ENCODE measurements at places on chromosomes 7 and 10. TPM values are rescaled to one million over a fixed set of nuclear protein-coding genes. Genes with fewer than 3 reads are reported as not detected.
A peak's percentile ranks its signal among the peaks of the same experiment; 100 is the strongest.

DNA sequence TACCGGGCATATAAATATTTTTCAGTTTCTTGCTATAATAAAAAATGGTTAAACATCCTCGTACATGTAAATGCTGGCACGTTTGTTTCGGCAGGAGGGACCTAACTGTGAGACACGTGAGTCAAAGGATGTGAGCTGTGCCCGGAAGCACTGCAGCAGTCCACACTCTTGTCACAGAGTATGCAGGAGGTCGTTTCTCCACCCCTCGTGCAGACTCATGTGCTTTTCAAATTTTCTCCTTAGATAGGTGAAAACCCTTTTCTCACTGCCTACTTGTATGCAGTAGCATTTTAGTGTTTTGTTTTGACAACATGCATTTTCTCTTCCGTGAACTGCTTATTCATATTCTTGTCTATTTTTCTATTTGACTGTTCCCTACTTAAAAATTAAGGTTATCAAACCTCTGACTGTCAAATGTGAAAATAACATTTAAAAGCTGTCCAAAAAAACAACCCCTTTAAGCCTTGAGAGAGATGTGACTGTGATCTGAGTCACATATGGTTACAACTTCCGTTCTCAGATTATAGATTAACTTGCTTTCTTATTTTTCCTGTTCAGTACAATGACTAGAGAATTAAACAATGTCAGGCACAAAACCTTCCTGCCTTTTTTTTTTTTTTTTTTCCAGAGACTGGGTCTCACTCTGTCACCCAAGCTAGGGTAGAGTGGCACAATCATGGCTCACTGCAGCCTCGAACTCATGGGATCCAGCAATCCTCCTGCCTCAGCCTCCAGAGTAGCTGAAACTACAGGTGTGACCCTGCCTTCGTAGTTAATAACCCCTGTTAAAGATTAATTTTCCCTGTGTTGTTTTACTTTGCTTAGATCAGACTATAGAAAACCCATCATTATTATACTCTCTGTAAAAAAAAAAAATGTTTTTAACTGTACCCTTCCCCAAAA lies 45.1 kb downstream of the DPY19L1 start:
- DNase-seq = peak; percentile 31
- no peaks in the 10 kb centered on the region for H3K27me3 ChIP-seq
- peak overlapping the region; percentile 32 for H3K27ac ChIP-seq
- H3K4me3 ChIP-seq = no peak overlapping the region
- H3K4me1 ChIP-seq = no peaks in the 10 kb centered on the region

GRCh38 chr10:104038958-104039752 lies 46.5 kb downstream of the COL17A1 start:
- H3K27ac ChIP-seq = no peak overlapping the region
- no peak for DNase-seq
- no peaks in the 10 kb centered on the region for H3K4me1 ChIP-seq
- H3K27me3 ChIP-seq = no peaks in the 10 kb centered on the region
- H3K4me3 ChIP-seq = no peak overlapping the region

ZNF736 gene
- 0.06 TPM for total RNA-seq

DNA sequence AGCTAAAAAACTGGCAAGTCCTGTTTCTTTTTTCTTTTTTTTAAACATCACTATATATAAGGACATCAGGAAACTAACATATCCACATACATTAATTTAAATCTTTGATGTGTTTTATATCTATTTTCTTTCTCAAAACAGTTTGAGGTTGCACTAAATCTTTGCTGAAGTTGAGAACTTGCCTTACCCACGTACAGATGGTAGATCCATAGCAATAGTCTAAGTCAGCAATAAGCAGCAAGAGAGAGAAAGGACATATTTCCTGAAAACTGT lies 226.7 kb upstream of the IMMP2L start:
- no peak for DNase-seq
- no peaks in the 10 kb centered on the region for H3K27me3 ChIP-seq
- H3K27ac ChIP-seq = no peak overlapping the region
- H3K4me1 ChIP-seq = no peaks in the 10 kb centered on the region
- no peaks in the 10 kb centered on the region for H3K36me3 ChIP-seq
- no peak overlapping the region for H3K4me3 ChIP-seq

HSPA12A gene
- total RNA-seq = 9.0 TPM

WDR86 gene
- 0.72 TPM for total RNA-seq

DNA sequence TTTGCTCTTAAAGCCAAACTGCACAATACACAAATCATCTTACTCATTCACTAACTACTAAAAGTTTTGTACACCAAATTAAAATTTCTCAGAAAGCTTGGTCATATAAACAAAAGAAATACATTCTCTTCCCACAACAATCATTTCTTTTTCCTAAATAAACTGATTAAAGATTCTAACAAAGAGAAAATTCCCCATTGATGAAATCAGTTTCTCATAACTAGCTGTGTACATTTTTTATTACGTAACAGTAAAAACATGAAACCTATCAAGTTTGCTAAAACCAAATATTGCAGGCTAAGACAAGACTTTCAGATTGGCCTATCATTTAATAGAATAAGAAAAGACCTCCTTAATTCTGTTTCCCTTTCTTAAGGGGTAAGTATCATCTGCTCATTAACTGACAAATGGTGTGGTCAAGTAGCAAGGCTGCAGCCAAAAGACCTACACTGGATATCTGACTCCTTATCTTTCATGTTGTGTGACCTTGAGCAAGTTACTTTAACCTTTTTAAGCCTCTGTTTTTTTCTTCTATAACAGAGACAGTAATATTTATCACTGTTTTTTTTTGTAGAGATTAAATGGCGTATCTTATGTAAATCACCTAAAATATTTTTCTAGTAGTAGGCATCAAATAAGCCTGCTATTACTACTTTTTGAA lies 22.4 kb downstream of the NAMPT start:
- H3K4me3 ChIP-seq = no peak overlapping the region
- DNase-seq = no peak
- no peaks in the 10 kb centered on the region for H3K27me3 ChIP-seq
- no peaks in the 10 kb centered on the region for H3K4me1 ChIP-seq
- H3K27ac ChIP-seq = no peak overlapping the region

- no peaks in the 10 kb centered on the region for H3K4me1 ChIP-seq
- H3K36me3 ChIP-seq = no peaks in the 10 kb centered on the region
- DNase-seq = no peak
- no peaks in the 10 kb centered on the region for H3K27me3 ChIP-seq
- no peak overlapping the region for H3K27ac ChIP-seq
- H3K4me3 ChIP-seq = no peak overlapping the region
These were observed 42.6 kb downstream of the MAP3K8 start for GRCh38 chr10:30476511-30477155.

GRCh38 chr7:97020601-97020995 lies 4.0 kb downstream of the DLX5 start:
- no peaks in the 10 kb centered on the region for H3K27me3 ChIP-seq
- peak overlapping the region; percentile 72 for H3K27ac ChIP-seq
- H3K4me1 ChIP-seq = peaks cover 59% of the 10 kb centered on the region
- no peak for DNase-seq

FAM25C gene
- not detected for total RNA-seq

DNA sequence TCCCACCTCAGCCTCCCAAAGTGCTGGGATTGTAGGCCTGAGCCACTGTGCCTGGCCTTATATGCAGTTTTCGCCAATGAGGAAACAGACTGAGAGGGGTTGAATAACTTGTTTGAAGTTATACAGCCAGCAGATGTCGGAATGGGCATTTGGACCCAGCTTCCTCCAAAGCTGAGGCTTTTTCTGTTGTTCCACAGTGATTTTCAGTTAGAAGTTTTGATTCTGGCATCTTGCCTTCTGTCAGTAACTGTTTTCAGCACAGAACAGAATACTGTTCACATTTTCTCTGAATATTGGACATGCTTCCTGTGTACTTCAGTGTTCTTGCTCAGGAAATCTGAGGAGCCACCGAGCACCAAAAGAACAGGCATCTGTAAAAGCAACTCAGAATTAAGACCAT lies 287.2 kb downstream of the CAMK1D start:
- no peaks in the 10 kb centered on the region for H3K27me3 ChIP-seq
- no peak overlapping the region for H3K4me3 ChIP-seq
- DNase-seq = no peak
- H3K4me1 ChIP-seq = peaks cover 9% of the 10 kb centered on the region
- H3K27ac ChIP-seq = no peak overlapping the region
- H3K36me3 ChIP-seq = no peaks in the 10 kb centered on the region
